Cortex of kidney (tissue), 1 donor: ENCODE measurements at places on chromosomes 12 and 14.

- DNase-seq, result no peak
These were observed 38.2 kb downstream of the TMBIM6 start for GRCh38 chr12:49779581-49779980.

- DNase-seq, result no peak
These were observed 26.5 kb upstream of the TAMALIN start for GRCh38 chr12:51980051-51980808.

DNA sequence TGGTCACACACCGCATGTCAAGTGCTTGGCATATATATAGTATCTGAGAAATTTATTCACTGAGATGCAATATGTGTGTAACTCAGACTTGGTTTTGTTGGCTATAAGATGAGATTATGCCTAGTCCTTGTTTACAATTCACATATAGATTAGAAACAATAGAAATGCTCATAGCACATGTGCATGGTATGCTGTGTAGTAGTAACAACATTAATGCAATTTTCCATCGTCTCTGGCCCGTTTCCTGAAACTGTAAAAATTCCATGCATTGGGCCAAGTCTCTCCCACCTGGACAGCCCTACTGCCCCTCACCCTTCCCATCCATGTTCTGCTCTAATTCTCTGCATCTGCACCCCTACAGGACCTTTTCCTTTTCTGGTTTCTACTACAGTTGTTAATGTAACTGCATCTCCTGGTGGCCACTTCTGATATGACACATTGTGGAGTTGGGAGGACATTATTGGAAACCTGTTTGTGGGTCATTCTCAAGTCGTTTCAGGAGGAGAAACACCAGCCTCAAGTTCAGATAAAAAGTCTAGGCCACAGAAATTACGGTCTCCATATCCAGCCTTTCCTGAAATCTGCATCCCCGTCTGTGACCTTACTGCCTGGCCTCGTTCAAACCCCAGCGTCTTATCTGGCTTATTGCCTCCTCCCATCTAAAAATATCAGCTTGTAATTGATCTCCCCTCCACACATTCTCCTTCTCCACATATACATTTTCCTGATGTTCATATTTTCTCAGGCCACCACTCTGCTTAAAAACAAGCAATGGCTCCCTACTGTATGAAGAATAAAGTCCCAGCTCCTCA is 37.5 kb downstream of the EMP1 start:
- no peak for DNase-seq

- DNase-seq, result no peak
These were observed 174.7 kb upstream of the DAAM1 start for GRCh38 chr14:59013672-59014298.
